ENCODE measurements at places on chromosomes 1 and 21.

DNA sequence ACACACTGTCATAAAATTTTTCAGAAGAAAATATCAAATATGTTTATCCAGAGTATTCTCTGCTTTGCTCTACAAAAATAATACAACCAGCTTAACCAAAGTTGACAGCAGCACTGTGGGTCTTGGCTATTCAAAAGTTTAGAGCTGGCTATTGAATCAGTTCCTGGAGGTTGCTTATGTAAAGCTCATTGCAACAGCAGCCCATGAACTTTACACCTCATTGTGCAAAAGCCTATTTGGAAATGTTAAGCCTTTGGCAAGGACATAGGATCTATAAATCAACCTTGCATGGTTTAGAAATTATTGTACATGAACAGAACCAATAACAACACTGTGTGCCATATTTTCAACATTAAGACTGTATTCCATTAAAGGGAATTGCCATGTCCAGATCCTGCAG is 714.9 kb downstream of the ADGRL2 start:
- no peak for DNase-seq

DNA sequence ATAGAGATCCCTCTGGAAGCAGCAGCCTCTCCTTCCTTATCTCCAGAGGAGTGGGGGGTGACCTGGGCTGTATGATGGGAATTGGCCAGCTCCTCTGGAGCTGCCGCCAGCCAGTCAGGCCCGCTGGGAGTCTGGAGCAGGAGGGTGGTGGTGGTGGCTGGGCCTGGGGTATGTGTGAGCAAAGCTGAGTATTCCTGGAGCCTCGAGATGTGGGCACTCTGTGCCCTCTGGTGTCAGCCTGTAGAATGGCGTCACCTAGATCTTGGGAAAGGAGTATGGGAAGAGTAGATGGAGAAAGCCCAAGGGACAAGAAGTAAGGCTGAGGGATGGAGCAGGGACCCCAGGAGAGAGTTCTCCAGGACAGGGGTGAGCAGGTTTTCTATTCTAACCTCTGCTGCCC is 16.0 kb downstream of the VANGL2 start:
- DNase-seq: peak; percentile 60

GRCh38 chr21:35783721-35784120 is 276.6 kb downstream of the SETD4 start:
- DNase-seq: no peak

GRCh38 chr21:32138658-32139057 is 140.2 kb downstream of the MIS18A start:
- no peak for DNase-seq

DNA sequence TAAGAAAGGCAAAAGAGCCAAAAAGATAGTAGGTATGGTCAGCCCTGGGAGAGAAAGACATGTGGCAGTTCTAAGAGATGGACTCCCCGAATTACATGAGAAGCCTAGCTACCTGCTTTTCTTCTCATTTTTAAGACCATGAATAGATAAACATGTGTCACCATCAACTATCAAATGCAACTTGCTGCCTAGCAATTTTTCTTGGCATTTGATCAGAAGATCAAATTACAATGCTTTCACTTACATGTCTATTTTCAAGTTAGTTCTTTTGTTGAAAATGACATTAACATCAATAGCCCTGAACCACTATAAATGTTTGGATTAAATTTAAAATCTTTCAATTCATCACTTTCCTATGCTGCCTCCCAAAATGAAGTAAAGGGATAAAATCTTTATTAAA is 212.3 kb downstream of the HHIPL2 start:
- DNase-seq: no peak

GRCh38 chr1:19059773-19060172 is 103.3 kb upstream of the IFFO2 start:
- DNase-seq: no peak

DNA sequence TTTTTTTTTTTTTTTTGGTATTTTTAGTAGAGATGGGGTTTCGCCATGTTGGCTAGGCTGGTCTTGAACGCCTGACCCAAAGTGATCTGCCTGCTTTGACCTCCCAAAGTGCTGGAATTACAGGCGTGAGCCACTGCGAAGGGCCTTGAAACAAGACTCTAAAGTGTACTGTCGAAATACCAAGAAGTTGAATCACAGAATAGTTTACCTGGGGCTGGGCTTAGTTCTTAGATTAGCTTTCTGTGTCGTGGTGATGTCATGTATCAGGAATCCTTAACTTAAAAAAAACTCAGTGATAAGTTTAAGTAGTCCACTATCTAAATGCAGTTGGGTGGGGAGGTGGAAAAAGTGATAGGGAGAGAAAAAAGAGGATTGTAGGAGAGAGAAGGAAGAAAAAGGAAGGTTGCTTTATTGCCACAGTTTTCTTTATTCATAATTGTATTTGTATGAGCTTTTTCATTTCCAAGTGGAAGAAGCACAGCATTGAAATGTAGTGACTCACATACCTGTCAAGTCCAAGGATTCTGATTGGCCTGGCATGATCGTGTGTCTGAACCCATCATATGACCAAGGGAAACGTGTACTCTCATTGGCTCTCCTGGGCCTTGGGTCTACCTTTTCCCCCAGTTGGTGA is 13.4 kb downstream of the ITSN1 start:
- DNase-seq: peak; percentile 91

- DNase-seq: no peak
Observed at GRCh38 chr1:189682591-189682990, 795.1 kb downstream of the BRINP3 start.

DNA sequence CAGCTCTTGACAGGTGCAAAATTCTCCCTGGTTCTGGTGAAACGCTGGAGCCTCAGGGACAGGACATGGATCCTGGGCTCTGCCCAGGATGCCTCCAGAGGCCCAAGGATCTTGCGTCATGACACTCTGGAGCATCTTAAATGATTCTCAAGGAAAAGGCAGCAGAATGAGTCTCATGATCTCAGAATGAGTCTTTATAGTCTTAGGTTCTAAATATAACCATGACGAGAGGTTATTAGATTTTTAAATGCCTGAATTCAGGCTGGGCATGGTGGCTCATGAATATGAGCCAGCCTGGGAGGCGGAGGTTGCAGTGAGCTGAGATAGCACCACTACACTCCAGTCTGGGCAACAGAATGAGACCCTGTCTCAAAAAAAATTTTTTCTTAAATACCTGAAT is 55.5 kb downstream of the ECE1 start:
- no peak for DNase-seq

- DNase-seq: no peak
Observed at GRCh38 chr1:55781944-55782482, 566.8 kb upstream of the USP24 start.

DNA sequence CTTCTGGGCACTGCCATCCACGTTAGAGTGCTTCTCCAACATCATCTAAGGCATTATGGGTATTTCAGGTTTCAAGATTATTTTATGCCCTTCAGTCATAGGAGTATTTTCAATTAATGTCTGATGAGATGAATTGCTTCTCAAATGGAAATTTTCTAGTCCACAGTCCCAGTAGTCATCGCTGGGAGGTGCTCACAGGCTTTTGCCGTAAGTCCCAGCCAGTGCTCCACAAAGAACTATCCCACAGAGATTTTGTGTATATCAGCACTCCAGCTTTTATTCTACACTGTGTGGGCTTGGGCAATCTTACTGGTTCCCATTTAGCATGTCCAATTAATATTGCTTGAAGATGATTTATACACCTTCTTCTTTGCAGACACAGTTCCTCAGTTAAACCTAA is 61.0 kb downstream of the SMYD2 start:
- DNase-seq: no peak

DNA sequence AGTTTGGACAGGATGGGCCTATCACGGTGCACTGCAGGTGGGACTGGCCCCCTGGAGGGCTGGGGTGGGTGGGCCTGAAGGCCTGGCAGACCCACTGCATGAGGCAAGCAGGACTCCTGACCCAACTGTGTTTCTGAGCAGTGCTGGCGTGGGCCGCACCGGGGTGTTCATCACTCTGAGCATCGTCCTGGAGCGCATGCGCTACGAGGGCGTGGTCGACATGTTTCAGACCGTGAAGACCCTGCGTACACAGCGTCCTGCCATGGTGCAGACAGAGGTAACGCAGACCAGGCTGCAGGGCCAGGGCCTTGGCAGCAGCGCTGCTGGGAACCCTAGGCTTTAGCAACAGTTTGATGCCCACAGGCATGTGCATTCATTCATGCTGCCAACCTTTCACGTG is 29.0 kb upstream of the KDM4A start:
- DNase-seq: no peak

- no peak for DNase-seq
Observed at GRCh38 chr1:228996281-228996680, 261.0 kb downstream of the RHOU start.

GRCh38 chr1:51295926-51296325 is 34.4 kb downstream of the TTC39A start:
- DNase-seq: no peak

GRCh38 chr1:12649971-12650421 is 6.1 kb downstream of the AADACL4 start:
- DNase-seq: no peak

DNA sequence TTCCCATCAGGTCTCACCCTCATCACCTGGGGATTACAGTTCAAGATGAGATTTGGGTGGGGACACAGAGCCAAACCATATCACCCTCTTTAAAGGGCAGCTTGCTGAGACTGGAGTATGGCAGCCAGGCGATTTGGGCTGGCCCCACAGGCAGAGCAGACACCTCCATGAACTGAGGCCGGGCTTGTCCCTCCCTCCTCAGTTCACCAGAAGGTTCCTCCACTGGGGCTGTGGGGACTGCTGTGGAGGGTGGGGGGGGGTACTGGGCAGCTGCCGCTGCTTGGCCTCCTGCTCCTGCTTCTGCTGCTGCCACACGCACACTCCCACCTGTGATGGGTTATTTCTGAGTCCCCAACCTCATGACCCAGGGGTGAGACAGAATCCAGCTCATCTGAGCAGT is 53.9 kb upstream of the PDE9A start:
- DNase-seq: no peak

- peak; percentile 72 for DNase-seq
Observed at GRCh38 chr1:183622884-183623785, 12.4 kb downstream of the ARPC5 start.

DNA sequence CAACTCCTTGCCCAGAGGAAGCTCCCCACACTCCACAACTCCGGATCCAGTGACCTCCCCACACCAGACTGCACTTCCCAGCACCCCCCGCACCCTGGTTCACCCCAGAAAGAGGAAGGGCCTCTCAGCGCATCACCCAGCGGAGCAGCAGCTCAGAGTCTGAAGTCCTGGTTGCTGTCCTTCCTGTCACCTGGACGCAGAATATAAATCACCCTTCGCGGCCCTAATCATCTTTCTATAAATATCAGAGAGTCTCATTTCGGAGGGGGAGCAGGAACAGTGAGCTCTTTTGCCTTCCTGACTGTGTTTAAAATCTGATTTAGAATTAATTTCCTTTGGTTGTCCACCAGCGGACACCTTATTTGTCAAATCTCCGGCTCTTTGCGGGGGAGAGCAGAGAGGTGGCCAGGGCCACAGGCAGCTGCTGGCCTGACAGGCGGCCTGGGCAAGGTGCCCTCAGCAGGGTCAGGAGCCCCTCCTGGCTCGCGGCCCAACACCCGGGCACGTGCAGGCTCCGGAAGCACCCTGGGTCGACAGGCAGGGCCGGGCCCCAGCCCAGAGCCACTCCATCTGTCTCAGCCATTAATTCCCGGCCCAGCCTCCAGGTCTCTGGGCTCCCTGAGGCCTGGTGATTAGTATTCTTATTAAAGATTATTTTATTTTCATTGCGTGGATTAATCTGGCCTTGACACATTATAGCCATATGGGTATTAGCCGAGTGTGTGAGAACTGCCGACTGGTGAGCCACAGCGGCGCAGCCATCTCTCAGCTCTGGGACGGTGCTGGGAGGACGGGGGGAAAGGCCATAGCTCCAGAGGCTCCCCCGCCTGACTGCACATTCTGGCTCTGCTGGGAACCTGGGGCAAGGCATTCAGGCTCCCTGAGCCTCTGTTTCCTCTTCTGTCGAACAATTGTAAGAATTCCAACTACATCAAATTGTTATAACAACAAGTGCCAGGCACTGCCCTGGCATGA is 19.7 kb downstream of the EPHA8 start:
- no peak for DNase-seq

DNA sequence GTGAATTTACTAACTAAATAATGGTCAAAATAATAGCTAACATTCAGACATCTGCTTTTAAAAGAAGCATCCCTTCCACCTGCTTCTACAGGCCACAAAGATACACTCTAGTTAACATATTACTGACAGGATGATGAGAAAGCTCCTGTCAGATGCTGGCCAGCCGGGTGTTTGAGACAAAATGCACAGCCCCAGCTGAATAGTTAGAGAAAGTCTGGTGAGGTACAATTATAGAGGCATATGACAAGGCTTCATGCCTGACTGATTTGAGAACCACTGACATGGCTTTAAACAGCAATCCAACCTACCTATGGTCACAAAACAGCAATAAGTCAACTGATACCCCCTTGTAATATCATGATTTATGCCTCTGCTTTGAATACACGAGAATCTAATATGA is 137.0 kb downstream of the DENND1B start:
- DNase-seq: no peak

DNA sequence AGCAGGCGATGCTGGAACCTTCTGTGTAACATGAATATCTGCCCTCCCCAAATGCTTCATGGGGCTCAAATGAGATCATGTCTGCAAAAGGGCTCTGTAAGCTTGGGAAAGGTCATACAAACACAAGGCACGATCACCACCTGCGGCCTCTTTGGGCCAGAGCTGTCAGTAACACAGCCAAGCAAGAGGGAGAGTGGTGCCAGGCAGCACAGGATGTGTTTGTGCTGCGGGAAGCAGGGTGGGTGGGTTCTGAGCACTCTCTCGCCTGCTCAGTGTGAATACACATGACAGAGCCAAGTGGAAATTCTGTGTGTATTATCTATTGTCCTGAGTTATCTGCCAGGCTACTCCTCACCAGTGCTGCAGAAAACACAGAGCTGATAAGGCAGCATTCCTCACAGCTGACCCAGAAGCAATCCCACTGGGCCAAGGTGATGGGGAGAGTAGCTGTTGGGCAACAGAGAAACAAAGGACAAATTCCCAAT is 101.2 kb downstream of the LAMC2 start:
- DNase-seq: peak; percentile 77

GRCh38 chr1:65470766-65471165 is 50.3 kb downstream of the LEPR start:
- peak; percentile 45 for DNase-seq

DNA sequence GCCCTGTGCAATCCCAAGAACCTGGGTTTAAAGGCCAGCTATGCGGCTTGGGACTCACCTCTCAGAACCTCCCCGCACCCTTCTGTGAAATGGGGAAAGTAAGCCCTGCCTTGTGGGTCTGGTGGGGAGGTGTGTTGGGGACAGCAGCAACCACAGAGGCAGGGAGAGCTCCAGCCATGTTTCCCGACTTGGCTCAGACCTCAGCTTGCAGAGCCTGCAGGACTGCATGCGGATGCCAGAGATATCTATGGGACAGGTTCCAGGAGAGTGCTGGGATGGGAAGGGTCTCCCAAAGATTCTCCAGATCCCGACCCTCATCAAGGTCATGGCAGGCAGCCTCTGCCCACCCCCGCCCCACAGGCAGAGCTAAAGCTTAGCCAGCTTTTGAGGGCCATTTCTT is 20.2 kb downstream of the PADI1 start:
- DNase-seq: no peak

GRCh38 chr21:31176080-31176551 is 137.8 kb upstream of the KRTAP19-8 start:
- no peak for DNase-seq

- DNase-seq: no peak
Observed at GRCh38 chr1:202011994-202012393, 1.6 kb downstream of the ELF3 start.

All from dermis blood vessel endothelial cell (primary cell).